ENCODE measurements at places on chromosomes 4 and X.

DNA sequence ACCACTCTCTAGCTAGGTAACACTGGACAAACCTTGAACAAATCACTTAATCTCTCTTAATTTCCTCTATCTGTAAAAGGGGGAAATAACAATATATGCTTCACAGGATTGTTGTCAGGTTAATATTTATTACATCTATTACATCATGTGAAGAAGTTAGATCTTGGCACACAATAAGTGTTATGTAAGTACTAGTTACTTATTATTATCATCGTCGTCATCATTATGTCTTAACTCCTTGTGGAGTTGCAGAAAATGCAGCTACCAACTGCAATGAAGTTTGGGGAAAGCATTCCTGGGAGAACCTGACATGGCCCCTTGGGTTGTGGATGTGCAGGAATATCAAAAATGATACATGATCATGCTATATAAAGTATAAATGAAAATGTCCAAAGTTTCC lies 4.8 kb upstream of the JCHAIN start:
- H3K4me3 ChIP-seq: no peak overlapping the region
- no peaks in the 10 kb centered on the region for H3K36me3 ChIP-seq
- no peak overlapping the region for H3K27ac ChIP-seq
- peaks cover 15% of the 10 kb centered on the region for H3K4me1 ChIP-seq
- DNase-seq: no peak

DNA sequence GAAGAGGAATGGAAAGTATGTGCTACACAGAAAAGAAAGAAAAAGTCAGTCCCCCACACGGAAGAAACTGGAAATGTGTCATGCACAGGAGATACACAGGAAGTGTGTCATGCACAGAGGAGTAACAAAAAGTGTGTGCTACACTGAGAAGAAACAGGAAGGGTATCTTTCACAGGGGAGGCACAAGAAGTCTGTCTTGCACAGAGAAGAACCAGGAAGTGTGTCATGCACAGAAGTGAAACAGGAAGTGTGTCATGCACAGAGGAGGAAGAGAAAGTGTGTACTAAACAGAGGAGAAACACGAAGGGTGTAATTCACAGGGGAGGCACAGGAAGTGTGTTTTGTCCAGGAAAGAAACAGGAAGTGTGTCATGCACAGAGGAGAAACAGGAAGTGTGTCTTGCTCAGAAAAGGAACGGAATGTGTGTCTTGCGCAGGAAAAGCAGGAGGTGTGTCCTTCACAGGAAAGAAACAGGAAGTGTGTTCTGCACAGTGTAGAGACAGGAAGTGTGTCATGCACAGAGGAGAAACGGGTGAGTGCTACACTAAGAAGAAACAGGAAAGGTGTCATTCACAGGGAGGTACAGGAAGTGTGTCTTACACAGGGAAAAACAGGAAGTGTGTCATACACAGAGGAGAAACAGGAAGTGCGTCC lies 527.2 kb upstream of the PRKX start:
- no peak overlapping the region for H3K27ac ChIP-seq
- no peak for DNase-seq
- H3K4me1 ChIP-seq: no peaks in the 10 kb centered on the region
- H3K36me3 ChIP-seq: no peaks in the 10 kb centered on the region

- DNase-seq: no peak
- H3K4me3 ChIP-seq: no peak overlapping the region
- no peaks in the 10 kb centered on the region for H3K36me3 ChIP-seq
Measured at GRCh38 chrX:8141896-8142295, 29.2 kb downstream of the VCX2 start.

GRCh38 chrX:73562984-73563737 lies at the start of gene CHIC1:
CHIC1 (plus strand) TSS chrX:73563197; CDS start chrX:73563285, 88 bp downstream.
- H3K27me3 ChIP-seq: no peaks in the 10 kb centered on the region
- H3K4me3 ChIP-seq: peak within 1 kb of the TSS; percentile 93
- peaks cover 10% of the 10 kb centered on the region for H3K4me1 ChIP-seq
- H3K36me3 ChIP-seq: no peaks in the 10 kb centered on the region
- peak; percentile 61 for DNase-seq
- peak within 1 kb of the TSS; percentile 49 for H3K27ac ChIP-seq
